ENCODE measurements at places on chromosomes 6 and 20.

DNA sequence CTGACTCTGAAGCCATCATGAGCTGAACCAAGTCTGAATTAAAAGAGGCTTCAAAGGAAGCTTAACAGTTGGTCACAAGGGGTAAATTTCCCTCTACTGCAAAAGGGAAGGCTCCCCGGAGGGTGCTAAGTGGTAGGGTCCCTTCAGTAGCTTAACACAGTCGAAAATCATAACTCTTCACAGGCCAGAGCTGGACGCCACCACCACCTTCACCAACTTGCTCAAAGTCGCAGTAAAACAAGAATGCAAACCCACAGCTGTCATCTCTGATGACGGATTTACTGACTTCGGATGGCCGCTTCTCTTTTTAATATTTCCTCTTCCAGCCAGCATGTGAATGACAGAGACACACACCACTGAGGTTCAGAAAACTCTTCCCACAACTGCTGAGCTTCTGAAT lies 144.7 kb upstream of the FBXL4 start:
- DNase-seq: no peak

DNA sequence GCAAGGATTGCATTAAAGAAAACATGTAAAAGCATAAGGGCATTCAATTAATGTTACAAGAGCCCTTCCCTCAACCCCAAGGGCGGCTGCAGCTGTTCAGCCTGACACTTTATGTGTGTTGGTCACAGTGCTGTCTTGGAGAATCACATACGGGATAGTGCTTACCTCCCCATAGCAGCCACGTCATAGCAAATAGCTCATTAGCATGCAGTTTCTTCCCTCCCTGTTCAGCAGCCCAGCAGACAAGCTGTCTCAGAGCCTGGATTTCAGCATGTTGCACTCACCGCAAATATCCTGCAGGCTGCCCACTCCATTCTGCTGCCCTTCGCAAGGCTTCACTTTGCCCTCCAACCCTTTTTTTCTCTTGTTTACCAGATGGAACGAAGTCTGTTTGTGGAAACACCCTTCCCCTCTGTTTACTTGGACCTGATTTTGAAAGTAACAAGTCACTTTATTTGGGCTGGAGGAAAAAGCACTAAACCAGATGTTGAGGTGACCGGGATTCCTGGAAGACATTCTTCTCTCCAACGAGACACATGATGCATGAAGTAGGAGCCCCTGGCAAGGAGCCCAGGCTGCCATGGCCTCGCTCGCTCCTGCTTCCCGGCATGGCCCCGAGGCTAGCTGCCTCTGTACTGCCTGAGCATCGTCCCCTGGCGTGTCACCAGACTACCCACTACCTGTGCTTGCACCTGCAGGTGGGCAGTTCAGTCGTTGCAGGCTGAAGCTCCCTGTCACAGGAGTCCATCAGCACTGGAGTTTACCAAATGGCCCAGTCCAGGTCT lies 151.6 kb upstream of the GMDS start:
- no peak for DNase-seq

GRCh38 chr20:57682184-57683101 lies 27.4 kb downstream of the PMEPA1 start:
- DNase-seq: peak; percentile 74

- DNase-seq: no peak
Measured at GRCh38 chr6:3489961-3490624, 33.2 kb upstream of the SLC22A23 start.

DNA sequence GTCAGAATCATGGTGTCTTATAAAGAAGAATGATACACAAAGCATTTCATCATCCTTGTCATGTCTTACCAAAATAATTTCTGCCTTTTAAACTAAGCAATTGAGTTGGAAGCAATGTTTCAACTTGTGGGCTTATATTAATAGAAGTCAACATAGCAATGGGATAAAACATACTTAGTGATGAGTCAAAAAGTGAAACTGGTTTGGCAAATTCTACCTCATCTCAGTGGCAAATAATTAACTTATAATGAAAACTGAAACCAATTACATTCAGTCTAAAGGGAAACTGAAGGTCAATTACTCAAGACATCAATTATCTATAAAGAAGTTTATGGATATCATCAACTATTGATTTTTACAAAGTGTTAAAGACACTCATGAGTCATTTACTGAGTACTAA lies 463.8 kb downstream of the BMP2 start:
- DNase-seq: no peak

DNA sequence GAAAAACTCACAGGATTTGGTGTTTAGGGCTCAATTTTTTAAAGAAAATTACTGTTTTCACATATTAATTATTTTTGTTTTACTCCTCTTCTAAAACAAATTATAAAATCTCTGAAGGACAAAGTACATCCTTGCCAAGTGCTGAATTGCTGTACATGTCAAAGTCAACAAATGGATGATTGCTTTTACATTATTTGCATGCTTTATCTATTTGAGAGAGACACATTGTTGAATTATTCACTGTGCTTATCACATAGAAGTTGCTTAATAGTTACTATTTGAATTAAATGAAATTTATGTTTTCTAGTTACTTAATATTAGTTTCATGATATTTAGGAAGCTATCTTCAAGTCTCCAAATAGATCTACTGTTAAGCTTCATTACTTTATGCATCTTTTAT lies 318.6 kb upstream of the PTCHD4 start:
- no peak for DNase-seq

DNA sequence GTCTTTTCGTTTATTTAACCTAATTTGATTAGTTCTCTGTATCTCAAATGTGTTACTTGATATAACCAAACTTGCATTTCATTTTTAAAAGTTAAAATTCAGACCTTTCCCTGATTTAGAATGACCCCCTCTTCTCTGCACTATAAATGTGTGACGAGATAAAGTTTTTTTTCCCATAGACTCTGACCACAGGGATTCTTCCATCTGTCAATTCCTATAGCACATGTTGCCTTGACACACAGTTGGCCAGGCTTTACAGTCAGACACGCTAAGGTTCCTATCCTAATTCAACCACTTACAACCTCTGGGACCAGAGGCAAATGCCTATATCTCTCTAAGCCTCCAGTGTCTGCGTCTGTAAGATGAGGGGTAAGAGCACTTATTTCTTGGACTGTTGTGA lies 40.6 kb downstream of the KCNS1 start:
- no peak for DNase-seq

DNA sequence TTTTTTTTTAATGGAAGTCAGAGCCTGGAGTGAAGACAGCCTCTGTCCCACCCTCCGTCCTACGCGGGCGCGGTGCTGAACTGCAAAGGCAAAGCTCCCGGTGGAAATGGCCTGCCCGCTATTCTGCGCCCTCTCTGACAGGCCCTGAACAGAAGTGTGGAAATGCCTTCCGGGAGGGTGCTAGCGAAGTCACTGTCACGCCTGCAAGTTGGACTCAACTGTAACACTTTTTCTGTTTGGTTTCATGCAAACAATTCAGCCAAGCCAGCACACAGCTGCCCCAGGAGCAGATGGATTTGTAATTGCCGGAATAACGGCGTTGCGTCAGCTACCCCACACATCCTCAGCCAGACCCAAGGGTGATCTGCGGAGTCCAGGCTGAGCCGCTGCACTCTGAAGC lies 107.6 kb downstream of the PSMB1 start:
- DNase-seq: no peak

- no peak for DNase-seq
Measured at GRCh38 chr6:56168596-56168995, 78.8 kb downstream of the COL21A1 start.

DNA sequence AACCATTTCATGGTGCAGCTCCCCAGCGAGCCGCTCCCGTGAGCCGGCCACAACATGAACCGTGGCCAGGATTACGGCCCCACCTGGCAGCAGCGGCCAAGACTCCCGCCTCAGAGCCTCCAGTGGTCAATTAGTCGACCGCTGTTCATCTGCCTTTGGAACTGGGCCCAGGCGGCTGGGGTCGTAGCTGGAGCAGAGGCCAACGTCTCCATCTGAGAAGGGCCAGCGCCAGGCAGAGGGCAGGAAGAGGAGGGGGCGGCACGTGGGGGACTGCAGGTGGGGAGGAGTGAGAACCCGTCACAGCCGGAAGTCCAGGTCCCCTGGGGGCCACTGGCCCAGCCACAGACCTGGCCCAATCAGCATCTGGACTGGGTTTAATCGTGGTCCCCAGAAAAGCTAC lies 184.3 kb downstream of the TAF4 start:
- DNase-seq: no peak

GRCh38 chr6:145329257-145329656 lies 406.1 kb downstream of the EPM2A start:
- no peak for DNase-seq

DNA sequence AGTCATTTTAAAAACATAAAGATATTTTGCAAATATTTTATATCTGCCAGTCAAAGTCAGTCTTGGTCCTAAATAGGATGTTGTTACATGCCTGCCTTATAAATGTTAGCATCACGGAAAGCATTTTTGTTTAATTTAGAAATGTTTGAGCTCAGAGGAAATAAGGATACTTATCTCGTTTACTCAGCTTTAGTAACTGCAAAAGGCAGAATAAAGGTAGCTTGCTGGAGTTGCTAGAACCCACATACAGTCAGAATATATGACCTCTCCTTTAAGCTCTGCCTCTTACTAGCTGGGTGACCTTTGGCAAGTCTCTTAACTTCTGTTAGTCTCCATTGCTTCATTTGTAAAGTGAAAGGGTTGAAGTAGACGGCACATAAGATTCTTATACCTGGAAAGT lies 867.3 kb downstream of the KIF16B start:
- DNase-seq: no peak

DNA sequence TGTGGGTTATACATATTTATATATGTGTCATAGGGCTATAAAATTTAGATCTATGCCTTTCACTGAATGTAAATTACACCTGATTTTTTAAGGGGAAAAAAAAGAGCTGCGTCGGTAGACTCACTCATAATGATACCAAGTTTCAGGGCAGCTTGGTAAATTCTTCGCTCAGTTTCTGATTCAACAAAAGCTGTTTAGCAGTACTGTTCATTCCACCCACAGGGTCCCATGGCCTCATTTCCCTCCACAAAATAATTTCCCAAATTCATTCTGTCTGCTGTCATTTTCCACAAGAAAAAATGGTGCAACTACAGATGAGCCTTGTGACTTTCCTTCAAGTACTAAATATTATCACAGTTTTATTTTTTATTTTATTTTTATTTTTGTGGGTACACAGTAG lies 63.7 kb downstream of the PAK5 start:
- DNase-seq: no peak

- no peak for DNase-seq
Measured at GRCh38 chr6:131524695-131525336, 48.2 kb upstream of the ARG1 start.

DNA sequence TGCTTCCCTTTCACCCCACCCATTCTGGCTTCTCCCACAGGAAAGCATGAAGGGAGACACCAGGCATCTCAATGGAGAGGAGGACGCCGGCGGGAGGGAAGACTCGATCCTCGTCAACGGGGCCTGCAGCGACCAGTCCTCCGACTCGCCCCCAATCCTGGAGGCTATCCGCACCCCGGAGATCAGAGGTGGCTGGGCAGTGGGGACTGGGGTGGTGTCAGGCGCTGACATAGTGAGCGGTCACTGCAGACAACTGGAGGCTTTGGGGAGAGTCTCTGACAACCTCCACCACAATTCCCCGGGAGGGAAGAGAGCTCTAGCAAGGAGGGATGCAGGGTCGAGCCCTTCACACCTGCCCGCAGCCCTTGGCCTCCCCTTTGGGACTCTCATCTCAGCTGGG lies 18.1 kb downstream of the DNMT3B start:
- no peak for DNase-seq

- no peak for DNase-seq
Measured at GRCh38 chr6:82246370-82246769, 1.2 kb downstream of the IBTK start.

- no peak for DNase-seq
Measured at GRCh38 chr6:118319894-118320649, 228.0 kb upstream of the PLN start.

- DNase-seq: no peak
Measured at GRCh38 chr6:30885999-30886896, 1.9 kb downstream of the DDR1 start.

DNA sequence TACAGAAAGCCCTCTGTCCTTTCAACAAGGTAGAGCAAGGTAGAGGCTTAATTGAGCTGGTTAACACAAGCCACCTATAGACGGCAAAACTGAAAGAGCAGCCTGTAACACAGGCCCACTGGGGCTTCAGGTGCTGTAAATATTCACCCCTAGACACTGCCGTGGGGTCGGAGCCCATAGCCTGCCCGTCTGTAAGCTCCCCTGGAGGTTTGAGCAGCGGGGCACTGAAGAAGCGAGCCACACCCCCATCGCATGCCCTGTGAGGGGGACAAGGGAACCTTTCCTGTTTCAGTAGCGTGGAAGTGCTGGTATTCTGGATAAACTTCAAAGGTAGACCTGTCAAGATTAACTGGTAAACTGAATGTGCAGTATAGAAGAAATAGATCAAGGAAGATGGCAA lies 160.4 kb downstream of the TPBG start:
- no peak for DNase-seq

DNA sequence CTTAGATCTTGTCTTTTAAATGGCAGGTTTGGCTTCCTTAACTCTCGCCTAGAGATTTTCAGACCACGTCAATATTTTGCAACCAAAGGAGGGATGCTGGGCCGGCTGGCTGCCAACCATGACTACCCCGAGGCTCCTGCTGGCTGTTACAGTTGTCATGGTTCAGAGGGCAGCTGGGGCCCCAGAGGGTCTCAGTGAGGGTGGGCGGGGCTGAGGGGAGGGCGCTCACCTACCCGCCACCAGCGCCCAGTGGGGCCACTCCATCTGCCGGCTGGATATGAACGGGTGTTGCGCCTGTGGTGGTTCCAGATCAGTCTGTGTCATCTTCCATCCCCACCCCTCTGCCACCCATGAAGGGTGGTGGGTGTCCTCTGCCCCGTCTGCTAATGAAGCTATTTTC lies 12.3 kb downstream of the GPR31 start:
- no peak for DNase-seq

- no peak for DNase-seq
Measured at GRCh38 chr6:113625850-113626249, 231.3 kb upstream of the MARCKS start.

DNA sequence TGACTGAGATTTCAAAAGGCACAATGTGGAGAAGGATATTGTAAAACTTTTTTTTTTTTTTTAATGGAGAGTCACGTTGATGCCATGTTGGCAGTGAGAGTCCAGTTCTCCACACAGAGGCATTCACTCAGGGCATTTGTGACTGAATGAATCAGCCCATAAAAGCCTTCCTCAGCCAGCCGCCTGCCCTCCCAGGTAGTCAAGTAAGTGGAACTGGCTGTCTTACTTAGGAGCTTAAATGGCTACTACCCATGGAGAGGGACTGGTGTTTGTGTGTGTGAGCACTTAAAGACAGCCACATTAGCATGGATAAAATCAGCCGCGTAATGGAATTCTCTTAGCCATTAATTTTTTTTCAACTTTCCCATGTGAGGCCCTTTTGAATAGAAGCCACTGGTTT lies 12.6 kb downstream of the AAR2 start:
- DNase-seq: no peak

- DNase-seq: no peak
Measured at GRCh38 chr6:54800050-54800600, 46.4 kb upstream of the FAM83B start.

DNA sequence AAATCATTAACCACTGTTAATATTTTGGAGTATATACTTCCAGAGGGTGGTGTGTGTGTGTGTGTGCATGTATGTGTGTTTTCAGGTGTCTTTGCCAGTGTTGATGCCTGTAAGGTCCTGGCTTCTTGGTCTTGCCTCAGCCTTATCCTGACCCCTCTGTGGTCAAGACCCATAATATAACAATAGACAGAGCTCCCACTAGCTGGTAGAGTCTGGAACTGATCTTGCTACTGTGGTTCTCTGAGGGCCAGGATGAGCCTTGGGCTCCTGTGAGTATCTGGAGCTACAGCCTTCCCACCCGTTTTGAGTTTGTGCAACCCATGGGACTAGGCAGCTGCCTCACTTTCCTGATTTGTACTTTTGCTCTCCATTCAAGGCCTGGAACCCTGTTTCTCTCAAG lies 191.0 kb downstream of the IBTK start:
- DNase-seq: no peak
